A549 (cell line): ENCODE measurements at places on chromosomes 13 and 19. TPM values are rescaled to one million over a fixed set of nuclear protein-coding genes. Genes with fewer than 3 reads are reported as not detected.

- no peak for DNase-seq
Observed at GRCh38 chr19:41868120-41868988, 8.3 kb downstream of the RPS19 start.

- DNase-seq = peak; percentile 73
Observed at GRCh38 chr13:30569901-30570576, 47.7 kb upstream of the USPL1 start.

- no peak for DNase-seq
Observed at GRCh38 chr19:1313695-1314613, 28.3 kb downstream of the EFNA2 start.

DNA sequence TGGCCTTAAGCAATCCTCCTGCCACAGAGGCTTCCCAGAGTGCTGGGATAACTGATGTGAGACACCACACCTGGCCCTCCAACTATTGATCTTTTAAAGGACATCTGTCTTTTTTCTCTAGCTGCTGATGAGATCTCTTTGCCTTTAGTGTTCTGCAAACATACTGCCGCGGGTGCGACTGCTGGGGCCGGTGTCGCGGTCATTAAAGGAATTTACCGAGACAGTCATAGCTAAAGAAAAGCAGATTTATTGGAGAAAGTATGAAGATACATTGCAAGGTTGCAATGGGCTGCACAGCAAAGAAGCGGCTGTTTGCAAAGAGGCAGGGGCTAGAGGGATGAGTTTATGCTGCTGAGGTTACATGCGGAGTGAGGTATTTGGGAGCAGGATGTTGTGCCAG, 31.2 kb upstream of the LRRC4B start:
- no peak for DNase-seq

Gene CEACAM20
- polyA plus RNA-seq = 0.05 TPM in 1 of 3 replicates, not detected in the others
